ENCODE measurements at places on chromosomes 16 and 17.

DNA sequence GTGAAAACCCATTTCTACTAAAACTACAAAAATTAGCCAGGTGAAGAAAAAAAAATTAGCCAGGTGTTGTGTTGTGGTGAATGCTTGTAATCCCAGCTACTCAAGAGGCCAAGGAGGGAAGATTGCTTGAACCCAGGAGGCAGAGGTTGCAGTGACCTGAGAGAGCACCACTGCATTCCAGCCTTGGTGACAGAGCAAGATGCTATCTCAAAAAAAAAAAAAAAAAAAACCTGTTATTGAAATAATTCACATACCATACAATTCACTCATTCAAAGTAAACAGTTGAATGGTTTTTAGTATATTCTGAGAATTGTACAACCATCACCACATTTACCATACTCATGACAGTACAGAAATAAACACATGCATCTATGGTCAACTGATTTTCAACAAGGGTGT, 31.0 kb downstream of the ZNRF1 start:
- DNase-seq, result no peak

DNA sequence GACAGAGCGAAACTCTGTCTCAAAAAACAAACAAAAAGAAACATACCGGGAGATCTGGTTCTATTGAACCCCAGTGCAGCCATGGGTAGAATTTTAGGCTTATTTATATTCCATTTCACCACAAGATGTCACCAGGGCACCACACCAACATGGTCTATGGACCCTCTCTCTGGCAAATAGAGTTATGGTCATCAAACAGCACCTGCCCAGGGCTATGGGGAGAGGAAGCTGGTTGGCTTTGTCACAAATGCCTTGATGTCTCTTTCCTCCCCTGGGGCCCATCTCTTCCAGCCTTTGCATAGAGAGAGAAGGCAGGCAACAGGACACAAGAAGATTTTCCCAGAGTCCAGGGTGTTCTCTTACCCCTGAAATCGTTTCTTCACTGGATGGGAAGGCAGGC, 128.4 kb downstream of the WWOX start:
- DNase-seq, result no peak

- DNase-seq, result no peak
Observed at GRCh38 chr16:89233678-89234490, 16.4 kb downstream of the ZNF778 start.

GRCh38 chr17:29590411-29591145, 1.1 kb upstream of the GIT1 start:
- no peak for DNase-seq

- DNase-seq, result no peak
Observed at GRCh38 chr17:27356091-27356705, 62.3 kb downstream of the WSB1 start.

- DNase-seq, result no peak
Observed at GRCh38 chr17:56876766-56877179, 37.1 kb downstream of the TRIM25 start.

- peak; percentile 61 for DNase-seq
Observed at GRCh38 chr17:37490022-37490587, 414 bp downstream of the DUSP14 start.

DNA sequence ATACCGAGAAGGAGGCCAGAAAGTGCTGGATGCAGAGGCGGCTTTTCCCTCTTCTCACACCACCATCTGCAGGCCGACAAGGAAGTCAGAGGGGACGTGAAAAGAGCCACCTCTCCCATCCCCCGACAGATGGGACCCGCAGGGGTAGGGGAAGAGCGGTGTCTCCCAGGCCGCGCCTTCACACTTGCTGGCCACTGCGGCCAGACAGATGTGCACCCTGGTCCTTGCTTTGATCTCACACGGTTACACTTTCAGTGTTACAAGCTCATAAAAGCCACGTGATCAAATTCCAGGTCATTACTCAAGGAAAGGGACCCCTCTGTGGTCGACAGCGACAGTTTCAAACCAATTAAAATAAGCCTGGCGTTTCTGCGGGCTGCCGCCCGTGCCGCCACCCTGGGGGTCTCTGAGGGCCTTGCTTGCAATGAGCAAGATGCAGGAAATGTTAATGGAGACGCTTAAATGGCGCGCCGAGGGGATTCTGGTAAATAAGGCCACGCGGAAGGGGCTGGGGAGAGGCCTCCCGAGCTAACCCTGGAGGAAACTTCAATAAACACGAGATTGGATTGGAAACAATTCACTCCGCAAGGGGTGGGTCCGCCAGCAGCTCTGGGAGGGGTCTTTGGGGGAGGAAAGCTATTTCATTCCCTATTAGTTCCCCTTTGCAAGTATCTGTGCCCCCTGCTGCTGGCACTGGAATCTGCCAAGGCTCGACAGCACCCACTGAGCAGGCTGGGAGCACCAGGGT, 240.9 kb downstream of the ENGASE start:
- DNase-seq, result no peak

DNA sequence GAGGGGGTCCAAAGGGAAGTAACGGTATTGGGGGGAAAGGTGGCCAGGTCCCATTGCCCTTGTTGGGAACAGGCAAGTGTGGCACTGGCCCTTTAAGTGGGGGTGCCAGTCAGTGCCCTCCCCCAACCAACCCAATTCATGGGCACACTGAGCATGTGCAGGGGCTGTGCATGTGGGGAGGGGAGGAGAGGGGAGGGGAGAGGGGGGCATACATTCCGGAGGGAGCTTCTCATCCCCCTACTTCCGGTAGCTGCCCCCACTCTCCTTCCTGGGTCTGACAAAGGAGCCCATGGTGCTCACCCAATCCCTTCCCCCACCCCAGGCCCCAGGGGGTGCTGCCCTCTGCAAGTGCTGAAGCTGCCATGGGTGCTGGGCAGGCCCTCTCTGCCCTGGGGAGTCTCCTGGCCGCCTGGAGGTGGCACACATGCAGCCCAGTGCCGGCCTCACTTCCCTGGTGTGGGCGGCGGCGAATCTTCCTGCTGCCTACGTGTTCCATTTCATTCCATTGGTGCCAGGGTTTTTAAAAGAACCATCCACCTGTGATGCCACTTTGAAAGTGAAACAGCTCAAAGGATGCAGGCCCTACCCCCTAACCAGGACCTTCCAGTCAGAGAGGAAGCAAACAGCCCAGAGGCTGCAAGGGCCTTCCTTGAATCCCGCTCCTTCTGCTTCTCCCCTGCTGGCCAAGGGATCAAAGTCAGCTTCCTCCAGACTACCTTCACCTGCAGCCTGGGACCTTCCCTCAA, 11.0 kb downstream of the HEXIM2 start:
- DNase-seq, result peak; percentile 56

DNA sequence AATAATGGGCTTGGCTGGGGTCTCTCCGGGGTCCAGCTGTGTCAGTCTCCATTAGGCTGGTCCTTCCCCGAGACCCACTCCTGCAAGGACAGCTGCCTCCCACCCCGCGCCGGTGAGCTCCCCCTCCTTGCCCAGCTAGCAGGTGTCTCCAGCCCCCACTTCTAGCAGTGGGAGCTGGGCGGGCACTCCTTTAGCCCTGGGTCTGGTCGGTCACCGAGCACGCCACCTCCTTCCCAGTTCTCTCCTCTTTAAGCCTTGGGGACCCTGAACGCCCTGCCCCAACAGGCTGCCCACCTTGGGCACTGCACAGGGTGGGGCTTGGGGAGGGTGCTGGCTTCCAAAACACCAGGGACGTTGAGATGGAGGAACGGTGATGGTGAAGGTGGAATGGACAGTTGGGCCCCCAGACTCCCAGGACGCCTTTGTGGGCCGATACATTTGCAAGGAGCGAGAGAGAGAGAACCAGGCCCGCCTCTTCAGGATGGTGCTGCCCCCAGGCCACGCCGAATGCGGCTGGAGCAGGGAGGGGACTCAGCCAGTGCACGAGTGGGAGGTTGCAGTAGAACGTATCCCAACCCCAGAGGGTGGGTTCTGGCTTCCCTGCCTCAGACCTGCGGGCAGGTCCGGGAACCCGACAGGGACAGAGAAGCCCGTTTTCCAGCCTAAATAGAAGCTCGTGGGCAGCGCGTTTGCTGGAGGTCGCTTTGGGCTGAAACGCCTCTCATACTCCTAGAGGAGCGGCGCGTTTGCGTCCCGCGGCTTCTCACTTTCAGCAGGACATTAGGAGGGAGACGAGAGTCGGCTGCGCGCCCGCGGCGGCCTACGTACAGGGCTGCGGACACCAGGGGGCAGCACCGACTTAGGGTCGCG, 10.7 kb downstream of the TBX2 start:
- no peak for DNase-seq

DNA sequence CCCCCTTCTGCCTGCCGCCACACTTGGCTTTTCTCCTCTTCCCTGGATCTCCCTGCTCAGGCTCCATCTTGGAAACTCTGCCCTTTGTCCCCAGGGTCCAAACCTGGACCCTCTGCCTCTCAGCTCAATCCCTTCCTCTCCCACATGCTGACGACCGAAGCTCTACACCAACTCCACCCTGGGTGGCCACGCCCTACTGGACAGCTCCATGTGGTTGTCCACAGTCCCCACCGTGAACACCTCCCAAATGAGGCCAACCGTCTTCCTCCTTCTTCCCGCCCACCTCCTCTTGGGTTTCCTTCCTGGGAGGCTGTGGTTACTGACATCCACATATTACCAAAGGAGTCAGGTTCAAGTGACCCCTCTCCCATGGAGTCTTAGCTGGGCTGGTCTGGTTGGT, 22.6 kb upstream of the MLKL start:
- DNase-seq, result no peak

GRCh38 chr16:28473714-28474265, 1.7 kb upstream of the NPIPB7 start:
- no peak for DNase-seq

DNA sequence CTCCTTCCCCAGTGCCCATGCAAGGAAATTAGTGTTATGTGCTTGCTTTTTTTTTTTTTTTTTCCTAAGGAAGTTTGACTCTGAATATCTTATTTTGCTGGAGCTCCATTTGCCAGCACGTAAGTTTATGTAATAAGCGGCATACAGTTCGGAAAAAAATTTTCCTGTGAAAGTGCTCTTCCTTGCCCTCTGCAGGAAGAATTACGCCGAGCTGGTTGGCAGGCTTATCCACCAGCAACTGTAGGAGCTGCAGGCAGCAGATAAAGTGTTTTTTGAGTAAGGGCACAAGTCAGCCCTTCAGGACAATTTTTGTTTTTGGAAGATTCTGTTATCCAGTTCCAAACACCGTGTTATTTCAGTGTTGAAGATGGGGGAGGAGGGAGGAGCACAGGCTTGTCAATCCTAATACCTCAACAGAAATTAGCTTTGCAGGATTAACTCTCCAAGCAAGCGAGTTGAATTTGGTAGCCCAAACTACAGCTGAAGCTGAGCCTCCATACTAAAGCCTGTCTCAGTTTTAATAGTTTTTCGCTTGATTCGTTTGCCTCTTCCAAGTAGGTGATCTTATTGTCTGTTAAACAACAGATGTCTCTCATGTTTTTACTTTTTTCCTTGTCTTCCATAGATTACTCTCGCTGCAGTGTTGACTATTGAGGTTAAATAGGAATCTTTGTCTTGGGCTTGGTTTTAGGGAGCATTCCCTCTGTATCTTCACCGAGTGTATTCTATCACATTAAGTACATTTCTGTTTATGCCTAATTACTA, 1.1 kb downstream of the SPECC1 start:
- no peak for DNase-seq

DNA sequence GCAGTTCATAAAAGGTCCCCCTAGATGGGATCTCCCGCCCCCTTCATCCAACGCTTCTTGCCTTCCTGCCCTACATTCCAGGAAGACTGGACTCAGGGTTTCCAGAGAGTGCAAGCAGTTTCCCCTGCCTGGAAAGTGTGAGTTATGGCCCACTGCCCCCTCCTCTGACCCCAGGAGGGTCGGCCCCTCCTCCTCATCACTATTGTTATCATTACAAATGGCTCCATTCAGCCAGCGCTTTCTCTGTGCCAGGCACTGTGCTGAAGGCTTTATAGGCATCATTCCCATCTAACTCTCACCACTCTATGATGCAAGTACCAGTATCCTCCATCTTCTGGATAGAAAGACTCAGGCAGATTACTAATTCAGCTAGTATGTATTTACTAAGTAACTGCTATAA, 90.7 kb downstream of the USP31 start:
- DNase-seq, result no peak

DNA sequence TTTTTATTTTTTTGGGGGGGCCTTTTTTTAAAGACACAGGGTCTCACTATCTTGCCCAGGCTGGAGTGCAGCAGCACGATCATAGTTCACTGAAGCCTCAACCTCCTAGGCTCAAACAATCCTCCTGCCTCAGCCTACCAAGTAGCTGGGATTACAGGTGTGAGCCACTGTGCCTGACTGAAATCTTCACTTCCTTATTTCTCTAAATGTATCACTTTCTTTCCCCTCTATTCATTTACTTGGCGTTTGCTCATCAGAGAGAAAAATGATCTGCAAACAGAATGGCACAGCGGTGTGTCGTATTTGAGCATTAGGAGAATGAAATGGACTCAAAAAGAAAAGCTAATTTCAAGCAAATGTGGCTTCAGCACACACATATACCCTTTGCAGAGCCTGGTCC, 44.3 kb upstream of the CDH5 start:
- DNase-seq, result no peak

- no peak for DNase-seq
Observed at GRCh38 chr16:8714174-8714573, 39.8 kb downstream of the ABAT start.

DNA sequence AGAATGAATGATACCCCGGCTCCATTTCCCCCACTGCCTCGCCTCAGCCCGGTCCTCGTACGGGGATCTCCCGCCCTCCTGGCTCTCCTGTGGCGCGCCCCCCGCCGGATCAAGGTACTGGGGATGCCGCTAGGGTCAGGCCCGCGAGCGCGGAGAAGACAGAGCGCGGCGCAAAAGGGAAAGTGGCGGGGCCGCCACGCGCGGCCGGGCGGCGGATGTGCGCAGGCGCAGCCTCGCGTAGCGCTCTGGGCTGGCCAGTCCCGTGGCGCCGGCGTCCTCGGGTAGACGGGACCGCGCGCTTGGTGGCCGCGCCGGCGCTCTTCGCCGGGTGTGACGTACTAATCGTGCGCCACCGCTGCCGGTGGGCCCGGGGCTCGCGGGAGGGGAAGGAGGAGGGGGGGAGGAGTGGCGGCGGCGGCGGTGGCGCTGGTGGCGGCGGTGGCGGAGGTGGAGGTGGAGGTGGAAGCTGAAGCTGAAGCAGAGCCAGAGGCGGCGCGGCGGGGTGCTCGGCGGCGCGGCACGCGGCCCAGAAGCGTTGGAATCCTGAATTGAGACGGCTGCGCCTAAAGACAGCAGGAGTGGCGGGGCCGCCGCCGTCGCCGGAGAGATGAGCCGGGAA, at the start of gene SENP3:
TSS of gene SENP3 (plus strand) at position 331 of the 619 bp plus-strand sequence. CDS start 1,158 bp downstream, outside the sequence.
- peak; percentile 82 for DNase-seq

GRCh38 chr16:70679671-70680494, 6.0 kb downstream of the MTSS2 start:
- no peak for DNase-seq

DNA sequence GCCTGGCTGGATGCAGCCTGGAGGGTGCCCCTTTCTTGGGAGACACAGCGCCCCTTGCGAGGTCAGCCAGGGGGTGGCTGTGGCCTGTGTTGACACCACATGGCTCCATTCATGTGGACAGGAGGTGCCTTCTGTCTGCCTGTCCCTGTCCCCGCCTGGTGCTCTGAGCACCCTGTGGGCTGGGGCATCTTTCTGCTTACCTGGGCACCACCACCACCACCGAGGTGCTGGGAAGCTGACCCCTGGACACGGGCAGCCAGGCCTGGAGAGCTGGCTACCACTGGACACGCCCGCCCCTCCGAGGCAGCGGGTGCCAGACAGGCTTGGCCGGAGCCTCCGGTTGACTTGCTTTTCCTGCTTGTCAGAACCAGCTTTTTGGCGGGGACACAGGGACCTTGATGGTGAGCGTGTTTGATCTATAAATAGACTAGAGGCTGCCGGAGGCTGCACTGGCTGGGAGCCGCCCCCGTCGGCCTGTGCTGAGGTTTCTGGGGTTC, 121.3 kb upstream of the GSE1 start:
- no peak for DNase-seq
